ENCODE measurements at places on chromosomes 6 and 20.

GRCh38 chr6:85594197-85594930 is 706 bp upstream of the SNX14 start:
- peak; percentile 49 for DNase-seq

DNA sequence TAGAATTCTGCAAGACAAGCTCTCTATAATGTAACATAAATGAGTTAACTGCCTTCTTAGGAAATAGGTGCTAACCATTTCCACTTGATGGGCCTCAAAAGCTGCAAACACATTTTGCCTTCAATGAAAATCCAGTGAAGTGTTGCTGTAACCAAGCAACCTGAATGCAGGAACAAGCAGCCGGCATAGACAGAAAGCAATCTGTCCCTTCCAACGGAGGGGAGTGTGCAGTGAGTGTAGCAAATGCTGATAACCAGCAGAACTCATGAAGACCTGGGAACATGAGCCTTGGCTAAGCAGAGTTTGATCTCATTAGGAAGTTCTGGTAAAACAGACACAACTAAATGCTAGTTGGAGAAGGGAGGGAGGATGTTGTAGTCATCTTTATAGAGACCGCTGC is 697.8 kb downstream of the KIF16B start:
- DNase-seq: no peak

GRCh38 chr6:12576389-12576788 is 140.2 kb upstream of the PHACTR1 start:
- no peak for DNase-seq

DNA sequence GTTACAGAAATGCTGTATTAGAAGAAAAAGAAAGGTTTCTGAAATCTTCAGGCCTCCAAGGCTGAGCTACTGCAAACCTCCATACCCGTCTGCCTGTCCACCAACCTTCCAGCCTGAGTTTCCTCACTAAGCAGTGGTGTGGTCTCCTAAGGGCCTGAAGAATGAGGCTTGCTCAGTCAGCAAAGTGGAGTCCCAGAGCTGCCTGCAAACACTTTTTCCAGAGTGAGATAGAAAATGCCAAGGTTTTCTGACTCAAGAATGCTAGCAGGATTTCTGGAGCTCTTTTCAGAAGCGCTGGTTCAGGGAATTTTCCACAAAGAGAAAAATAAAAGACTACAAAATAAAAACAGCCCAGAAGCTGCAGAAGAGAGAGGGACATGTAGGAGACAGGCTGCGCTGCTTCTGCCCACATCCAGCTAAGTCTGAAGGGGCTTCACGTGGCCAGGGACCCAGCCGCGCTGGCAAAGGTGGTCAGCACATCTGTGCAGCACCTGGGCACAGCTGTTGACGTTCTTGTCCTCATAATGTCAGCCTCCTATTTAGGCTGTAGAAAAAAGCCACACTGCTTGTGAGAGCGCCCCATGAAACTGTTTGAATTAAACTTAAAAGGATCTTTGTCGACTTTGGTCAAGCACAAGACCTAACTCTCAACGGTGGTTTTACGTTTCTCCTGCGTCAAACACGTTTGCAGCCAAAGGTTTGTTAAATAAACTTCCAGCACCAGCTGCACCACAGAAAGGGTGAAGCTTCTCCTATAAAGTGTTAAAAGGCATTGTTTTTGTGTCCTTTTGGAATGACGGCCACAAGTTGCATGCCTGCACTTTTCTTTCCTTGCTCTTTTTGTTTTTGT is 209.0 kb downstream of the THBS2 start:
- DNase-seq: no peak

GRCh38 chr6:43954311-43955131 is 172.7 kb downstream of the MRPL14 start:
- no peak for DNase-seq

DNA sequence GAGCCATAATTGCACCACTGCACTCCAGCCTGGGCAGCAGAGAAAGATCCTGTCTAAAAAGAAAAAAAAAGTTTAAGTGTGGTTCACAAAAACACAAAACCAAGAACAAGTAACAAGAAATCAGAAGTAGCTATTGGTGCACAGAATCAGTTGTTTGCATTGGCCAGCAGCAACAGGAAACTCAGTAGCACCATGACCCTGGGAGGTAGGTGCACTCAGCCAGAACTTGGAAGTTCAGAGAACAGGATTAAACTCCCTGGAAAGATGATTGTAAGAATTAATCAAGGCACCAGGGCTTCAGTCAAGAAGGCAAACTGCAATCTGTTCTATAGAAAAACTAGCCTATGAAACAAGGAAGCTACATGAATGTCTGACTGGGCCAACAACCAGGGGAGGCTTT is 267.9 kb downstream of the COL12A1 start:
- DNase-seq: no peak

- DNase-seq: no peak
These were observed 91.2 kb downstream of the PRSS35 start for GRCh38 chr6:83603551-83603950.

DNA sequence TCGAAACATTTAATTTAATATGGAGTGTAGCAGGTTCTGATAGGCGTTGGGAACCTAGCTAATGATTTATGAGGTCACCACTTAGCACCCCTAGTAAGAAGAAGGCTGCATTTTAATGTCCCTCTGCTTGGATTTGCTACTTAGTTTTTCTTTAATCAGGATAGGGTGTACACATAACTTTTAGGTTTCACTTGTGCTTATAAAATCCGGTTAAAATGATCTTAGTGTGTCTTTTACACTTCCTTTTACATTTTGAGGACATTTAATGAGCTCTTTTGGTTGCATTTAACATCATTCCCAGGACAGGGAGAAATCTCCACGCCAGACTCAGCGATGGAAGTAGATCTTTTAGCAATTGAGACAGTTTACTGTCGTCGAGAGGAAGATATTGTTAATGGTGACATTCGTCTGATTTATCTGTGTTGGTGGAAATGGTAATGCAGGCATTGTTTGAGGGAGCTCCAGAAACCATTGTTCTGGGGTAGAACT is 5.6 kb downstream of the TFAP2A start:
- DNase-seq: no peak

GRCh38 chr6:167933290-167933689 is 64.2 kb upstream of the KIF25 start:
- DNase-seq: no peak

- DNase-seq: no peak
These were observed 131.0 kb downstream of the DOK5 start for GRCh38 chr20:54606380-54606779.

DNA sequence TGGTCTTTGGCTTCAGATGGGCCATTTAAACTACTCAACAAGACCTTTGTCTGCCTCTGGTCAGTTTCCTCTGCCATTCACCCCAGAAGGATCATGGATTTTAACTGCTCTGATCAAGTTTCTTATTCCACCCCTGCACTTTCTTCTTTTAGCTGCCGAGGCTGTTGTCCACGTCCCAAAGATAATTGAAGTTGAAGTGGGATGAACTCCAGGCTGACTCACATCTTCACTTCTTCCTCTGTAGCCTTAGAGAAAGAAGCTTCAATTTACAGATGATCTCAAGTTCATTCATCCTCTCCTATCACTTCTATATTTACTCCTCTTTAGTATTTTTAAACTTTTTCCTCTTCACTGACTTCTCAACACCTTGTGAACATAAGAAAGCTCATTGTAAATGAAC is 651.6 kb downstream of the UTRN start:
- DNase-seq: no peak

- no peak for DNase-seq
These were observed 2.0 kb downstream of the CLIC1 start for GRCh38 chr6:31734247-31734820.

- DNase-seq: no peak
These were observed 39.2 kb downstream of the TMEM242 start for GRCh38 chr6:157283900-157284737.

GRCh38 chr20:3383878-3384495 is 23.5 kb downstream of the DNAAF9 start:
- DNase-seq: no peak

DNA sequence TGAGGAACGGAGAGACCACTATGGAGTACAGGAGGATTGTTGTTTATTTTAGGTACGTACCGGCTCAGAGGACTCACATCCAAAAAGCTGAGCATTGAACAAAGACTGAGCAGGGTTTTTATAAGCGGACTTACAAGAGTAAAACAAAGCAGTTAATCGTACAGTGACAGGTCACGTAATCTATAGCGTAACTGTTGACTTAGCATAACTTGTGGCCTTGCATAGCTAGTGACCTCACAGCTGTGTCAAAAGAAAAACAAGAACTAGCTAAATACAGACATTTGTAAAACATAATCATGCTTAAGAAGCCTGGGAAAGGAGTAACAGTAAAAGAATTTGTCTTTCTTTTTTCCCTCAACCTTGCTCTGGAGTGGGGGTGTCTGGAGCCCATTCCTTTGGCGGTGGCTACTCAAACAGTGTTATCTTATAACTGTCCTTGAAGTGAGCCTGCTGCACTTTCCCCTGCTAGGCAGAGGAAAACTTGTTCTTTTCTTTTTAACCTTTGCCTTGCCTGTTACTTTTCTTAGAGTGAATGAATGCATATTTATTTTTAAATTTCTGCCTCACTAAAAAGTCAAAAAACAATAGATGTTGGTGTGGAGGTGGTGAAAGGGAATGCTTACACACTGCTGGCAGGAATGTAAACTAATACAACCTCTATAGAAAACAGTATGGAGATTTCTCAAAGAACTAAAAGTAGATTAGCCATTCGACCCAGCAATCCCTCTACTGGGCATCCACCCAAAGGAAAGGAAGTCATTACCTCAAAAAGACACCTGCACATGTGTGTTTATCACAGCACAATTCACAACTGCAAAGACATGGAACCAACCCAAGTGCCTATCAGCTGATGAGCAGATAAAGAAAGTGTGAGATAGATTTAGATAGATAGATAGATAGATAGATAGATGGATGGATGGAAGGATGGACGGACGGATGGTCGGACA is 109.0 kb downstream of the TAF4 start:
- no peak for DNase-seq

DNA sequence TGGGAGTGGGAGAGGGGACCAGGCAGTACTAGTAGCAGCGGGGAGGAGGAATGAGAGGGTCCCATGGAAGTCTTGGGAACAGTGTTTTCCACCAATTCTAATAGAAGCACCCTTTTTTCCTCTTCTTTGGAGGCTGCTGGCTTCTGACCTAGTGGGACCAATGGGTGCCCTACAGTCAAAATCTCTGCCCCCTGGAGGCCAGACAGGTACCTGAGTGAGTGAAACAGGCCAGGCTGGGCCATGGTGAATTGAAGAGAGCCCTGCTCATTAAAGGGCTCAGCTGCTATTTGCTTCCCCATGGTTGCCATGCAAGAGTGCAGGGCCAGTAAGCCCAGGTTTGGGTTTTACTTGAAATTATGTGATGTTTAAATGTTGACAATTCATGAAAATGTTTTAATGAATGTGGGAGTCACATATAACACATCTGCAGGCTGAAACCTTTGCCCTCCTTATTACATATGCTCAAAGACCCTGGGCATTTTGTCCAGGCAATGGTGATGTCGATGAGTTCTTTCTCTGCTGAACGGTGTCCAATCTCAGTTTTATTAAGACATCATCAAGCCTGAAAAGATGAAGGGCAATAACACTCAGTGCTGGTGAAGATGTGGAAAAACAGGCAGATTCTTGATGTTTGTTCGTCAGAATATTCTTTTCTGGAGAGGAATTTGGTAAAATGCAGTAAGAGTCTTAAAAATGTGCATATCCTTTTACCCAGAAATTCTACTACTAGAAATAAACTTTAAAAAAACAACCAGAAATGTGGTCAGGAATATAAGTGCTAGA is 42.3 kb upstream of the OCSTAMP start:
- DNase-seq: peak; percentile 3

GRCh38 chr20:33896509-33896908 is 85.4 kb downstream of the CHMP4B start:
- DNase-seq: no peak

DNA sequence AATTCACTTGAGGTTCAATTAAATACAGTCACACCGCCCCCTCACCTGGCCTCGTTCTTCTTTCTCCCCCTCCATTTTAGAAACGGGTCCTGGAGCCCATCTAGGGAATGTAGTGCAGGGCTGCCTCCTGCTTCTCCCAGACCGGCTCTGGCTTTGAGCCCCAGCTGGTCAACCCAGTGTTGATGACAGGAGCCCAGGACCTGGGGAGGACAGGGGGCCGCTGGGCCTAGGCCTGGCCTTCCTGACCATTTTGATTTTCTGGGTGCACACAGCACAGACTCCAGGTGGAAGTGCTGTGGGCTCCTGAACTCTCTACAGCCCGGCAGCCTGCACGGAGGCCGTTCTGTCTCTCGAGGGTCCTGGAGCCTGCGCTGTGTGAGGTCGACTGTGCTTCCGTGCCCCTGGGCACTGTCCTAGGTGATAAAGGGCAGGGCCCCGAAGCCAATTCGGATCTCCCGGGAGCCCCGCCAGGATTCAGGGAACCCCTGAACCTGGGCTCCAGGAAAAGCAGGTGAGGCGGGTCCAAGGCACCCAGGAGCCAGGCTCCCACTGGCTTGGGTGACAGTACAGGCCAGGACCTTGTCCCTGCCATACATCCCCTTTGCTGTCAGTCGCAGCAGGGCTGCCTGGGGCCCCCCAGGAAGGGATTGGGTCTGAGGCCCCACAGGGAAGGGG is 23.3 kb downstream of the NPEPL1 start:
- DNase-seq: no peak

GRCh38 chr20:57483287-57484050 is 41.5 kb downstream of the CTCFL start:
- no peak for DNase-seq

GRCh38 chr6:43827898-43828297 is 57.9 kb downstream of the VEGFA start:
- DNase-seq: no peak

- no peak for DNase-seq
These were observed 146.9 kb downstream of the PDE10A start for GRCh38 chr6:165515963-165516624.

GRCh38 chr6:68967549-68968300 is 332.6 kb downstream of the ADGRB3 start:
- peak; percentile 33 for DNase-seq
